ENCODE measurements at places on chromosomes 7 and 10. TPM values are rescaled to one million over a fixed set of nuclear protein-coding genes. Genes with fewer than 3 reads are reported as not detected.

DNA sequence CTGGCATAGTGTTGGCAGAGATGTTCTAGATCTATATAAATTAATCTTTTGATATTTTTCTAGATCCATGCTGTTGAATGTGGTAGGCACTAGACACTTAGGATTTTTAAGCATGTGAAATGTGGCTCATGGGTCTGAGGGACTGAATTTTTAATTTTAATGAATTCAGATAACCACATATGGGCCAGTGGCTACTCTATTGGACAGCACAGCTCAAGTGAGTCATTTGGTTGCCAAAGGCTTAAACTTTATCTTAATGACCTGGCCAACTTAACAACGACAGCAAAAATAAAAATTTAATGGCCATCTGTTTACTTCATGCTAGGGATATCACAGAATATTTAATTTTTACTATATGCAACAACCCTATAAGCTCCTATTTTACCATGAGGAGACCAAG is 61.4 kb downstream of the CDK14 start:
- DNase-seq, result no peak

Gene LIPJ
- total RNA-seq, result not detected

Gene DNAJC1
- total RNA-seq, result 12.9 TPM

Gene TBXAS1
- total RNA-seq, result 4.3 TPM

Measured in cardiac septum (tissue), 1 donor.